ENCODE measurements at places on chromosomes 4 and X.

DNA sequence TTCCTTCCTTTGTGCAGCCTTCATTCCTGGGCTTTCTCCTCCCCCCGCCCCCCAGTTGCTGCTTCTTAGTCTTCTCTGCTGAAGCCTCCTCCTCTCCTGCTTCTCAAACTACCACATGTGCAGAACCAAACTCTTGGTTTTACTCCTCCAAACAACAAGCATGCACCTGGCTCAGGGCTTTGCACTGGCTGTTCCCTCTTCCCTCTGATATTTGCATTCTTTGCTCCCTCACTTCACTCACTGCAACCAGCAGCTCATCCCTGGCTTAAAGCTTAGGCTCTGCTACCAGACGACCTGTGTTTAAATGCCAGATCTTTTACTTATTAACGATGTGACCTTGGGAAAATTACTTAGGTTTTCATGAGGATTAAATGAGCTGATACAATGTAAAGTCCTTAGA, 51.4 kb downstream of the MED28 start:
- DNase-seq: no peak

DNA sequence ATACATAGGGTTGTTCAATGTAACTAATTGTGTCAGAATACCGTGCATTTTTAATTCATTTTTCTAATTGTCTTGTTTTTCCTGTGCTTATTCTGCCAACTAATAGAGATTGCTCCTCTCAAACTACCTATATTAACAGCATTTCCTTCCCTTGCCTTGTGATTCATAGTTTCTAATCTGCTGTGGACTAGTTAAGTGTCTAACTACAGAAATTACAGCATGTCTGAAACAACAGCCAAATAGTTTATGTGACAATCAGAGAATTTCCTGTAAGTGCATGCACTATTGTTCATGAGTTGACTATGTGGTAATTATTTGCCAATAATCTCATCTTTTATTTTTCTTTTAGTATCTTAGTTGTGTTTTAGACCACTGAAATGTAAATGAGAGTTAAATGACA, 4.1 kb upstream of the SEC24B start:
- DNase-seq: no peak

DNA sequence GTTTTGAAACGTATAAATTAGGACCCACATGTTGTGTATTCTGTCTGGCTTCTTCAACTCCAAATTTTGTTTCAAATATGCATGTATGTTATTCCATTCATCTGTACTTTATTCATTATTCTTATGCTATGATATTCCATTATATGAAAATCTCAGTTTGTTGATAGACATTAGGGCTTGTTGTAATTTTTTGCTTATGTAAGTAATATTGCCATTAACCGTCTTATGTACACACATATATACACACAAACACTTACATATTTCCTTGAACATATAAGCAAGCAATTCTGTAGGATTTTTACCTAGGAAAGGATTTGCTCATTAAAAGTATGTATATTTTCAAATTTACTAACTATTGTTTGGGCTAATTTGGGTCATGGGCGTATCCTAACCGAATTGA, 808.0 kb upstream of the MAGEB2 start:
- no peak for DNase-seq

DNA sequence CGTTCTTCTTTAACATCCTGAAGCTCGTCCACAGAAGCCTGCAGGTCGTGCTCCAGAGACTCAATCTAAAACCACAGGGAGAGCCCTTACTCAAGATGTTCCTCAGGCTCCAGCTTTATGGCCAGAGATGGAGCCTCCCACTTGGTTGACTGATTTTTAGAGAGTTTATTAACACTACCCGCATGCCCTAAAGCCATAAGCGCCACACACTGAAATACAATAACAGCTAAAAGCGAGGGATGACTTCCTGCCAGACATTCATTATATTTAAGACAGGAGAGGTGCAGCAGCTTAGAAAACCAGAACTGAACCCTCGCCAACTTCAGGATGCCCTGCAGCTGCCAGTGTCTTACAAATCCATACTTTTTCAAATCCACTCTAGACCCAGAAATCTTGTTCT, 42.0 kb downstream of the SOD3 start:
- no peak for DNase-seq

GRCh38 chr4:174144106-174144505, 139.4 kb downstream of the FBXO8 start:
- DNase-seq: no peak

DNA sequence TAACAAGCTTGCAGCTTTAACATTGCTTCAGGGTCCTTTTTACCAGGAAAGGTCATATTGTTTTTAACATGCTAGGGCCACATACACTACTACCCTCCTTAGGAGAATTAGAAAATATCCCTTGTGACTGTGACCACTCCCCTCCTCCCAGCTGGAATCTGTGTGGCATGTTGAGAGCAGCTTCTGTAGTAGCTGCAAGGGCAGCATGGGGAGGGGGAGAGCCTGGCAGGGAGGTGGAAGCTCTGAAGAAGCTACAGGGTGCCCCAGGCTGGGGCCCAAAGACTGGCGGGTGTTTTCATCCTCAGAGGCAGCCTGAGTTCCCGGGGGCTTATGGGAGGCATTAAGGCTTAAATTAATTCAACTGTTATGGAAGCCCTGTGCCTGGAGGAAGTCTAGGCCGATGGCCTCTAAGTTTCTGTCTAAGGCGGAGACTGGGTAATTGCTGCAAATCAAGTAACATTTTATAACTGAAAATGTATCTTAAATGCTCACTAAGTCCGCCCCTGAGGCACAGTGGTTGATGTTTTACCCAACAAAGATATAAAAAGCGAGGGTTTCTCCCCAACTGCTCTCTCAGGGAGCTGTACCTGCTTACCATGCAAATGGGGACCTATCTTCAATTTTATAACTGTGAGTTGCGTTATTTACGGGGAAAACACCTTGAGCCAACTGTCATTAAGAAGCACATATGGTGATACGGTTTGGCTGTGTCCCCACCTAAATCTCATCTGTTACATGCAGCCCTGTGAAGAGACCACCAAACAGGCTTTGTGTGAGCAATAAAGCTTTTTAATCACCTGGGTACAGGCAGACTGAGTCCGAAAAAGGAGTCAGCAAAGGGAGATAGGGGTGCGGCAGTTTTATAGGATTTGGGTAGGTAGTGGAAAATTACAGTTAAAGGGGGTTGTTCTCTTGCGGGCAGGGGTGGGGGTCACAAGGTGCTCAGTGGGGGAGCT, 37.4 kb upstream of the STS start:
- DNase-seq: no peak

GRCh38 chr4:32268863-32269262, 1548.7 kb downstream of the PCDH7 start:
- no peak for DNase-seq

GRCh38 chrX:153569475-153569874, 29.5 kb downstream of the CCNQ start:
- no peak for DNase-seq

GRCh38 chr4:106582103-106582502, 213.5 kb upstream of the GIMD1 start:
- no peak for DNase-seq

- peak; percentile 7 for DNase-seq
These were observed 203.1 kb downstream of the FBXO8 start for GRCh38 chr4:174080361-174080760.

DNA sequence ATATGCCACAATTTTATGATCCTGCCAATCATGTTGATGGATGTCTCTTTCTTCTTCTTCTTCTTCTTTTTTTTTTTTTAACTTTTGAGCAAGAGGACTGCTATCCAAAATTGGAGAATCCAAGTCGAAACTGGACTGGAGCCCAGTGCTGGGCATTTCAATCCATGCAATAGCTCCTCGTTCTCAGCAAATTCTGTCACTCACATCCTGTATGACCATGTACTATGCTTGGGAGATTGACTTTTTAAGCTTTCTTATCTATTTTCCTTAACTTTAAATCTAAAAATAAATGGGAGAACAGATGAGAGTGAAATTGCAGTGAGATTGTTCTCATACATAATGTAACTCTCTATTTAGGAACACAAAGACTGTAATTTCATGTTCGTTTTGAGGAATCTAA, 123.0 kb upstream of the PUDP start:
- no peak for DNase-seq

GRCh38 chrX:105098201-105098600, 122.3 kb downstream of the TEX13A start:
- no peak for DNase-seq

- DNase-seq: no peak
These were observed 10.2 kb downstream of the UBE2D3 start for GRCh38 chr4:102817021-102817605.

- DNase-seq: no peak
These were observed 144.5 kb downstream of the APBB2 start for GRCh38 chr4:41069838-41070237.

- no peak for DNase-seq
These were observed 203.8 kb upstream of the WDFY3 start for GRCh38 chr4:85170241-85170640.

DNA sequence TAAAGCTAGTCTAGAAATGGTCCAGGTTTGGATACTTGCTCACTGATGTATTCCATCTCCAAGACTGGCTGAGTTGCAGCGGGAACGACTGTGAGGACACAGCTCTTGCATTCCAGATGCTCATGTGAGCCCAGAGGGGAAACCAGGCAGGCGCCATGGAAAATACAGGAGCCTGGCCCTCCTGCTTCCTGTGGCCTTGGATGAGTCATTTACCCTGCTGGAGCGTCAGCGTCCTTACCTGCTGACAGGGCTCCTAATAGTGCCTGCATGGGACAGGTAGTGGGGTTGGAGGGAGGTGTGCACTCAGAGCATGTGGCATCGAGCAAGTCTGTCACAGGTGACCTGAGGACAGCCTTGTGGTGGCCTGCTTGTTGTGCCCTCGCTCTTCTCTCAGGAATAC, 69.4 kb downstream of the NSG1 start:
- DNase-seq: no peak
